ENCODE measurements at places on chromosomes 16 and 17.

DNA sequence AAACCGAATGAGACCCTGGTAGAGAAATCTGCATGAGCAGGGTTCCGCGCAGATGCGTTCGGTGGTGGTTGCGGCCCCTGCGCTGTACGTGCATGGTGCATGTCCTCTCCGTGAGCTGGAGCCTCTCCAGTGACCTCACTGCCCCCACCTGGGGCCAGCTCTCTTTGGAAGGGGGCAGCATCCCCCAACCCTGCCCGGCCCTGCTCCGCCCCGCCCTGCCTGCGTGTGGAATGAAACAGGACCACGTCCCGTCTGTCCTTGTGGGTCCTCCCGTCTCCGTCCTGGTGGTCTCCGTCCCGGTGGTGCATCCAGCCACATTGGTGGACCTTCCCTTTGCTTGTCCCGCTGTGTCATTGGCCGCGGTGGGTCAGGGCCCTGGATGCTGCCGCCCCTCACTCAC lies 84.9 kb downstream of the AMFR start:
- no peak for DNase-seq

GRCh38 chr17:6994118-6994598 lies 1.7 kb upstream of the ALOX12 start:
- DNase-seq, result no peak

DNA sequence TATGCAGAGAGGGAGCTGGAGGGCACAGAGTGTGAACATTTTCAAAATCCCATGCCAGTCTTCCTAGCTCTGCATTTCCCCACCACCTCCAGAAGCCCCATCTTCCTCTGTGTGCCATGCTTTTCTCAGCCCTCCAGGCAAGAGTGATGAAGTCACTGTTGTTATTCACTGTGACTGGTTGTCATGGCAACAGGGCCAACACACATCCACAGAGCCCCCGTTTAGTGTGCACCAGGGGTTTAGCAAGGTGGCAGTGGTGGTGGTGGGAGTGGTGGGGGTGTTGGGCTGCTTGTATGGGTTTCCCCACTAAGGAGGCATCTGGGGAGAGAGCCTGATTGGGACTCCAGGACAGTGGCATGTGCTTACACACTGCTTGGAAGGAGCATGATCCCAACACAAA lies 309.9 kb upstream of the ASIC2 start:
- no peak for DNase-seq

- DNase-seq, result no peak
Observed at GRCh38 chr16:68368301-68368888, 57.6 kb downstream of the PRMT7 start.

DNA sequence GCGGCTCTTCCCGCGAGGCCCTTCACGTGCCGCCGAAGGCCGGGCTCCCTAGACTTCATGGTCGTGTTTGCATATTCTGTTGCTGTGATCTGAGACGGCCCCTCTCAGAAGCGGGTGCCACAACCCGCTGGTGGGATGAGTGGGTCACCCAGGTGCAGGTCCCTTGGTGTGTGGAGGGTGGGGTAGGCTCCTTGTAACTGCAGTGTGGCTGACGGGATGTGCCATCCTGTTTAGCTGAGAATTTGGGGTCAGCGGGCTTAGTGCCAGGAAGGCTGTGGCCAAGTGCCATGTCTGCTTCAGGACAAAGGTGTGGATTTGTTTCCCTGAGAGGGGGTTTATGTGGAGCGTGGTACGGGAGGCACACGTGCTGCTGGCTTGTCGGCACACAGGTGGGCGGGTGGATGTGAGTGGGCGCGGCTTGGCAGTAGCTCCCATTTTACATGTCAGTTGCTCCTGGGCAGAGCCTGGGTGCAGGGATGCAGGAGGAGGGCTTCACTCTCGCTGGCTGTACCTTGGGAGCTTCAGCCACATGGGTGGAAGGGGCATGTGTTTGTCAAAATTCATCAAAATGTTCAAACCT lies 9.2 kb upstream of the WFIKKN1 start:
- DNase-seq, result no peak
